SK-MEL-5 (cell line): ENCODE measurements at places on chromosomes 11 and 22. TPM values are rescaled to one million over a fixed set of nuclear protein-coding genes. Genes with fewer than 3 reads are reported as not detected.

The MYBPC3 gene
- not detected in 2 replicates for total RNA-seq

The TMEM86A gene
- total RNA-seq = 5.0 and 5.3 TPM in 2 replicates

The TEX54 gene
- not detected in 2 replicates for total RNA-seq

The PLAAT2 gene
- not detected in 2 replicates for total RNA-seq

The ZC3H7B gene
- total RNA-seq = 55.1 and 55.8 TPM in 2 replicates

The OR51B4 gene
- 9.0 and 10.7 TPM in 2 replicates for total RNA-seq

The SDF2L1 gene
- 144 and 146 TPM in 2 replicates for total RNA-seq

DNA sequence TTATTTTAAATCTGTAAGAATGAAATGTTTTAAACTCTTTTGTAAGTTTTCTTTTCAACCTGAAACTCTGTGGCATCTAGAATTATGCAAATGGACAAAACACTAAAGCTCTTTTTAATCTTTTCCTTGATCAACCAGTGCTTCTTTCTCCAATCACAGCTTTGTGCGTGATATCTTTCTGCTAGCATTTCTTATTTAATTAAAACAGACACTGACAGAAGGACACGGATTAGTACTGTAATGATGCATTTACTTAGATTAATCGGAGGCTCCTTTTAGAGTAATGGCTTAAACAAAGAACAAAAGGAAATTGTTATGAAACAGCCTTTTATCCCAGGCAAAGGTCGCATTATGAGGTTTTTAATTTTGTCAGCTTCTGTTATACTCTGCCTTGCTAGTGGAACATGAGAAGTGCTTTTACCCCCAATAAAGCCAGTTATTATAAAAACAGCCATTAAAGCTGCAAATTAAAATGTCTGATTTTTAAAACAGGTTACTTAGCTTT is 48.5 kb upstream of the SOX6 start:
- peak; percentile 52 for DNase-seq

DNA sequence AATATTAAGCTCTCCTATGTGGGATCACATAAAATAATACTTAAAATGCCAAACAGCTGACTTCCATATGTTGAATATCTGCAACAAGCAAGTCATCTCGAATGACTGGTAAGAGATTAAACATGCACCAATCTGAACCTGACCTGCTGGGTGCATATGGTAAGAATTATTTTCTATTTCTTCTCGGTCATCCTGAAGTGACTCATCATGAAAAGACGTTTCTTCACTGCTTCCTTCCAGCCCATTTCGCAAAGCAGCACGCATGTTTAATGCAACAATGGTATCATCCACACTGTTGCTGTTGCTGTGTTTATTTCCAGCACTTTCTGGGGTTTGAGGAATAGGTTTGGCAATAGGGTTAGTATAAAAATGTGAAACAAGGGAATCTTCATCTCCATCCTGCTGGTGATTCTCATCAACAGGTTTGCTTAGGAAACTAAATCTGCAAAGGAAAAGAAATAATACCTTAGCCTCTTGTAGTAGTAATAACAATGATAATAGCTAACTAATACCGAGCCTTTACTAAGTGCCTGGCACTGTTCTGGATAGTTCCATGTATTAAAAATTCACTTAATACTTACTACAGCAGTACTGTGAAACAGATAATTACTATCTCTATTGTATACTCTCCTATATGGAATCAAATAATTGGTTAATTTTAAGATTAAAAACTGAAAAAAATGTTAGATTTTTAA is 52.0 kb upstream of the CHRNA10 start:
- DNase-seq = peak; percentile 65

DNA sequence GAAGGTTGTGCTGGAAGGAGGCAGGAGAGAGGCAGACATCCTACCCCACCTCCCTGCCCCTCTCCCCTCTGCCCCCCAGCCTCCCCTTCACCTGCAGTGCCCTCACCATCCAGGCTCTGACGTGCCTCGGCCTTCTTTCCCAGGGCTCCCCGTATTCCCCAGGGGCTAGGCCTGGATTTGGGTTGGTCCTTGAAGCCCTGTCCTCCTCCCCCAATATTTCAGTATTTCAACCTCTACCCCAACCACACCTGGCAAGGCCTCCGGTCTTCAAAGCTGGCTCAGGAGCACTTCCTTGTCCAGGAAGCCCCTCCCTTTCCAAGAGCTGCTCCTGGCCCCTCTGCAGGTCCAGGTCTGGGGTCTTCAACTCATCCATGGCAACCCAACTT is 8.6 kb upstream of the PDE2A start:
- no peak for DNase-seq

GRCh38 chr22:21074102-21074715 is 28.5 kb downstream of the LRRC74B start:
- no peak for DNase-seq

DNA sequence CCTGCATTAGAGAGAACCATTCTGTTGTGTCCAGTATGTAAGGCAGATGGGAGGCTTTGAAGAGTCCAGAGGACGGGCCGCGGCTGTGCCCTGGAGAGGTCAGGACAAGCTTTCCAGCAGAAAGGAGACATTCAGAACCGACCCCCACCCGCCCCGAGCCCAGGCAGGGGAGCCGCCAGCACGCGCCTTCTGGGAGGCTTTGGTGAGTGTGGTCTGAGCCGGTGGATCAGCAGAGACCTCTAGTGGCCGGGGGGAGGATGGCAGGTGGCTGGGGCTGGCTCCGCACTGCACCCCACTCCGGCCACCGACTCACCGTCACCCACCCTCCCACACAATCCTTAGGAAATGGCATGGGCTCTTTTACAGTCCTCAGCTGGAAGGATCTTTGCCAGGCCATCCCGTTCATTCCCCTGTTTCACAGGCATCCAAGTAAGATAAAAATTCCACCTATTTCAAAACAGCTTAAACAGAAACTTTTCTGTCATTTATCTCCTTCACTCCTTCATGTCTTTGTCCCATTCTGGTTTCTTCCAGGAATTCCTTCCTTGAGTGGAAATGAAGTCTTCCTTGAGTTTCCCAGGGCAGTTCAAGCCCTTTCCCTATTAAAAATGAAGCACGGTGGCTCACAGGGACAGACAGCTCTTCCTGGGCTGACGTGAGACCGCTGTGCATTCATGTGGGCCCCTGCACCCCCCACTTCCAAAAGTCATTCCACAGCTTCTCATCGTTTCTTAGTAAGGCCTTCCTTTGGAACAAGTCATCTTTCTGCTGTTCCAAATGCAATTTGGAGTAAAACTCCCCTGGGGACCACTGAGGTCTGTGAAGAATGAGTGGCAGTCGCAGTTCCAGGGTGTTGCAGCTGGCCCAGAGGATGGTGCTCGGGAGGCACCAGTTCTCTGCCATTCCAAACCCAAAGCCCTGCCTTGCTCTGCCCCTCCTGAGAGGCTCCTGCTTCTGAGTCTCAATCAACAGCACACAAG is 91.0 kb downstream of the FEZ1 start:
- peak; percentile 47 for DNase-seq

GRCh38 chr22:27331526-27332281 is 469.9 kb downstream of the MN1 start:
- peak; percentile 62 for DNase-seq

DNA sequence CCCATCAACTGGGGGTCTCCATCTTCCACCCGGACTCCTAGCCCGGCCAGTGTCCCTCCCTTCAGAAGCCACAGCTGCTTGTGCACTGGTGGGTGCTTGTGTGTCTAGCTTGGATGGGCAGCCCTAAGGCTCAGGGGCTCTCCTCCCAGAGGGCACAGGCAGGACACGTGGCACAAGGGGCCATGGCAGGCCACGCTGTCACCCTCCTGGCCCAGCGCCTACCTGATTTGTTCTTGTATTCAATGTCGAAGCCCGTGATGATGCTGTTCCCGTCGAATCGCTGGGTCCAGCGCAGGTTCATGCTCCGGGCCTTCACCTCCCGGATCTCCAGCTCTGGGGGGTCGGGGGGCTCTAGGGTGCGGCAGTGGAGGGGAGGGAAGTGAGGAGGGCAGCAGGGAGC is 152.6 kb downstream of the CEP164 start:
- no peak for DNase-seq

DNA sequence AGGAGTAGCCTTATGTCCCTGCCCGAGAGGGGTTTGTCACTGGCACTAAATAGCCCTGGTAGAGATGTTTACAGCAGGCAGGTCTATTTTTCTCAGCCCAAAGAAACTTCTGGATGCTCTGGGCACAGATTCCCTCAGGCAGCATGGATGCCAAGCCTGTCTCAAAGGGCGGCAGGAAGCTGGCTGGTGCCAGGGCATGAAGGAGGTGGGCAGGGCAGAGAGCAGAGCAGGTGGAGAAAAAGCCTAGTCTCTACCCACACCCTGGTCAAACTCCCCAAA is 4.1 kb upstream of the GAS2L1 start:
- DNase-seq = no peak

DNA sequence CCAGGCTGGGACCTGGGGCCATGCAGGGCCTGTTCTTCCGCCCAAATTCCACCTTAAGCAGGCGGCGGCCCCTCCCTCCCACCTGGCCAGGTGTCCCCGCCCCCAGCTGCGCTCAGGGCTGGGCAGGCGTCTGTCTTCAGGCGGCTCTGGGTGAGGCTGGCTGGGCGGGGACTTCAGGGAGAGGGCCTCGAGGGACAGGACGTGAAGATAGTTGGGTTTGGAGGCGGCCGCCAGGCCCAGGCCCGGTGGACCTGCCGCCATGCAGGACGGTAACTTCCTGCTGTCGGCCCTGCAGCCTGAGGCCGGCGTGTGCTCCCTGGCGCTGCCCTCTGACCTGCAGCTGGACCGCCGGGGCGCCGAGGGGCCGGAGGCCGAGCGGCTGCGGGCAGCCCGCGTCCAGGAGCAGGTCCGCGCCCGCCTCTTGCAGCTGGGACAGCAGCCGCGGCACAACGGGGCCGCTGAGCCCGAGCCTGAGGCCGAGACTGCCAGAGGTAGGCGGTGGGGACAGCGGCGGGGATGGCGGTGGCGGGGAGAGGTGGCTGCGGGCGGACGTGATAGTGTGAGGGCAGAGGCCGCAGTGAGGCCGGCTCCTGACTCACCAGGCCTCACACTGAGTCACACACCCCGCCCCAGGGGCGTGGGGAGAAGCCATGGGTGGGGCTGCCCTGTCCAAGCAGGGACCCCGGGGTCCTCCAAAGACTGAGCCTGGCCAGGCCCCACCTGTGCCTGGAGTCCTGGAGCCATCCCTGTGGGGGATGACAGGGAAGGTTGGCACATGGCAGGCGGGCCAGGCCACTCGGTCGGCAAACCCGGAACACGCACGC is at the start of gene PKP3:
PKP3 (plus strand) TSS at position 176 of the 824 bp plus-strand sequence; CDS start at position 260, 84 bp downstream.
- no peak for DNase-seq

GRCh38 chr22:21703684-21704316 is 31.8 kb downstream of the YPEL1 start:
- no peak for DNase-seq

DNA sequence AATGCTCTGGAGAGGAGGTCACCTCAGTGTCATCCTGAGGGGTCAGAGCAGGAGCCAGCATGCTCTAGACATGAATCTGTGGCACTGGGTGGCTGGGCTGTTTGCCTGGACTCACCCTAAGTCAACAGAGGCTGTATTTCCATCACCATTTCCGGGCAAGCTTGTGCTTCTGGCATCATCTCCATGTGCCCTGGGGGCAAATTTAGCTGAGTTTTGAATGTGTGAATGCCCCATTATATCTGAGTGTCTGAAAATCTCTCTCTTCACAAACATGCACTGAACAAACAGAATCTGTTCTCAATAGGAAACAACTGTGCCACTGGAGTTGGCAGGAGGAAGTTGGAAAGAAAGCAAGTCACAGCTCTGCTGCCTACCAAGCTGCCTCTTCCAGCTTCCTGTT is 356.2 kb downstream of the GRM5 start:
- peak; percentile 81 for DNase-seq

GRCh38 chr22:43740587-43741270 is 71.4 kb downstream of the EFCAB6 start:
- DNase-seq = no peak

DNA sequence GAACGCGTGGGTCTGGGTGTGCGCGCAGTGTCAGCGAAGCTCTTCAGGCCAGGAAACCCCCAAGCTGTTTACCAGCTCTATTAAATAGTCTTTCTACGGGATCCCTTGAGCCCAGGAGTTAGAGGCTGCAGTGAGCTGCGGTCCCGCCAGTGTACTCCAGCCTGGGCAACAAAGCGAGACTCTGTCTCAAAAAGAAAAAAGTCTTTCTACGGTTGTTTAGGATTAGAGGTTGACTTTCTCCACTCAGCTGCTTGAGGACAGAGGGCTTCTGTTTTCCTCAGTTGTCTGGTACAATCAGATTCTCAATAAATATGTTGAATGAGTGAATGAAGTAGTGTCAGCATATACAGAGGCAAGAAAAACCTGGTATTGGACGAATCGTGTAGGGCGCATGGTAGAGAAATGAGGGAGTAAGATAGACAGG is 619 bp downstream of the SART1 start:
- peak; percentile 10 for DNase-seq

DNA sequence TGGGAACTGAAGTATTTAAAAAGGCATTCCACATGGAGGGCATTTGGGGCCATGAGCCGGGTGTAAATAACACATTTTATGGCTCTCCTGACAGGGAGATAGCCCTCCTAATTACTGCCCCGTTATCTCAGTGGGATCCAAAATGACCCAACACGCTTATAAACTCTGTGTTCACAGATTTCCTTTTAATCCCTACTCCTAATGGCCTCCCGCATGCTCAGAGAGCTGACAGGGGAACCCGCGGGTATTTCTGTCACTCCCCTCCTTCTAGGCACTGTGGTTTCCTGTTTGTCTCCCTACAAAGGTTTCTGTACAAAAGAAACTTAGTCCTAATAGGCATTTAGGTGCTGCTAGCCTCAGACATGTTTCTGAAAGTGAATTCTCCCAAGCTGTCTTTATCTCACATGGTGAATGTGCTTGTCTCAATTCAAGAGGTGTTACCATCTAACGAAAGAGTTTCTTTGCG is 202.8 kb upstream of the SEZ6L start:
- DNase-seq = no peak

DNA sequence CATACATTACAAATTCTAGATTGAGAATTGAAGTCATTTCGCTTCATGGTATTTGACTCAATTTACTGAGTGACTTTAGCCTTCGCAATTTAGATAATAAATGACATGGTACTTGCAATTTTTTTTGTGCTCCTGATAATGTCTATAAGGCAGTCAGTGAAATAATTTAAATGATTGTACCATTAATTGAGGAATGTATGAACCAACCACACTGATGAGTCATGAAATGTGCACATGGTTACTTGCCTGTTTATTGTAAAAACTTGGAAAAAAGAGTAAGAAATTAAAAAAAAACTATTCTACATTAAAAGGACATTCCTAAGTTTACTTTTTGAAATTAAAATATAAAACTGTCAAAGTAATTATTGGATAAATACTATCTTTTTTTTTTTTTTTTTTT is 43.3 kb downstream of the DNAJC24 start:
- no peak for DNase-seq

DNA sequence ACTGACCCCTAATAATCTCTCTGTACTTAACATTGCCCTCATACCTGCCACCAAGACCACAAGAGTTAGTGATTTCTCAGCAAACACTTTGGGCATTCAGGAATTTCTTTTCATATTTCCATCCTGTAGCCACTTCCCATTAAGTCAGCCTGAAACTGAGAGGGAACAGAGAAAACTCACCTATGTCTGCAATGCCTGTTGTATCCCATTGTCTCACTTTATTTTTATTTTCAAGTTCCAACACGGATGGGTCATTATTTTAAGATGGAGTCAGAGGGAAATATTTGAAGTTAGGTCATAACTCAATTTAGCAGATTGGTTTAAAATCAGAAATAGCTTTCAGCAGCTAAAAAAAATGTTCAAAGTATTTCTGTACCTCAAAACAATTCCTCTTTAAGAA is 937.8 kb upstream of the CHORDC1 start:
- no peak for DNase-seq
